ENCODE measurements at places on chromosomes 2 and 18.

DNA sequence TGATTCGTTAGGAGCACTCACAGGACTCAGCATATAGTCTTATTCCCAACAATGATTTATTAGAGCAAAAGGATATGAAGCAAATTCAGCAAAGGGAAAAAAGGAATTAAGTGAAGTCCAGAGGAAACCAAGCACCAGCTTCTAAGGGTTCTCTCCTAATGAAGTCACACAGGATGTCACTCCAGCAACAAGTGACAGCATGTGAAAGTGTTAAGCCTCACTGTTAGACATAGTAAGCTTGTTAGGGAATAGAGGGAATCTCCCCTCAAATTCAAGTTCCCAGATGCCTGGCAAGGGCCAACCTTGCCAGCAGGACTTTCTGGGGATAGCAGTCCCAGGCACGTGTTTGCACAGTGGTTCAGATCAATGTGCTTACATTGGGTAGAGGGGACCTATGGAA lies 4.4 kb upstream of the SLC30A6 start:
- no peak for DNase-seq

DNA sequence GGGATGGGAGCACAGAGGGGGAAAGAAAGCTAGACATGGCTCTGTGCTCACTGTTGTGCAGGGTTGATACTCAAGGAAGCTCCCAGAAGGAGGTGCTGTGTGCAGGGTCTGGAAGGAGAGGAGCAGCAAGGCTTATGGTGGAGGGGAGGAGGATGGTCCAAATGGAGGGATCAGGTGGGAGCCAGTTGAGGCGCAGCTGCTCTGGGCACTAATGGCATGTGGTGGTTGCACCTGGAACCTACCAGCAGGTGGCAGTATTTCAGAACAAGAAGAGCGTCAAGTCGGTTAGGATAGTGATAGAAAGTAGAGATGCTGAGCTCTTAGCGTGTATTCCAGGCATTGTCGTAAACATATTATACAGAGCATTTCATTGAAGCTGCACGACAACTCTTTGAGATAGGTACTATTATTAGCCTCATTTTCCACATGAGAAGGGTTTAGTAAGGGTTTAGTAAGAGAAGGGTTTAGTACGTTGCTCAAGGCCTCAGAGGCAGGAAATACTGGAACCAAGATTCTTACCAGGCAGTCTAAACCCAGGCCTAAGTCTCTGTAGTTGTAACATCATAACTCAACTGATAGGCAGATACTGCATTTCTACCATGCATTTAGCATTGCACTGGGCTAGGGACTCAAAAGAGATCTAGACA lies 223.7 kb downstream of the CYP26B1 start:
- peak; percentile 56 for DNase-seq

DNA sequence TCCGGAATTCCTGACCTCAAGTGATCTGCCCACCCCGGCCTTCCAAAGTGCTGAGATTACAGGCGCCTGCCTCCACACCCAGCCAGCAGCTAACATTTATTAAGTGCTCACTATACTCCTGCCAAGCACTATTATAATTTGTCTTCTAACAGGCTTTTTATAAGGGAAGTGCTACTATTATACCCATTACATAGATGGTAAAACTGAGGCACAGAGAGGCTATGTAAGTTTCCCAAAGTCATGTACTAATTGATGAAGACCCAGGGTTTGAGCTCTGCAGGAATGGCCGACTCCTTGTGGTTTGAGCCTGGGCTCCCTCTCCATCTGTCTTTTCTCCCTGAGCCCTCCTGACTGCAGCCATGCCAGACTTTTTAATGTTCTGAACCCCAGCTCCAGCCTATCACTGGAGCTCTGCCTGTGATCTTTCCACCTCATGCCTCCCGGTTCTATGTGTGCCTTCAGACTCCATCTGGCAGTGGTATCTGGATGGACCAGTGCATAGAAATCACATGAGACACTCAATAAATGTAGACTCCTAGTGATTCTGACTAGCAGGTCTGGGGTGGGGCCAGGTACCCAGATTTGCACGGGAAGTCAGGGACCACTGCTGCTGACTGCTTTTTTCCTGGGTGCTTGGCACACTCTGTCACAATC lies 197.1 kb downstream of the NEDD4L start:
- DNase-seq: no peak

GRCh38 chr2:238458651-238459050 lies 31.9 kb downstream of the ASB1 start:
- no peak for DNase-seq

DNA sequence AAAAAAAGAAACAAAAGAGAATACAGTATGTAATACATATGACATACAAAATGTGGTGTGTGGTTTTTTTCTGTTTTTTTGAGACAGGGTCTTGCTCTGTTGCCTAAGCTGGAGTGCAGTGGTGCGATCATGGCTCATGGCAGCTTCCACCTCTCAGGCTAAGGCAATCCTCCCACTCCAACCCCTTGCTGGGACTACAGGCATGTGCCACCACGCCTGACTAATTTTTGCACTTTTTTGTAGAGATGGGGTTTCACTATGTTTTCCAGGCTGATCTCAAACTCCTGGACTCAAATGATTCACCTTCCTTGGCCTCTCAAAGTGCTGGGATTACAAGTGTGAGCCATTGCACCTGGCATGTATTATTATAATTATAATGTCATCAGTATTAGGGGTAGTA lies 38.9 kb downstream of the DHX57 start:
- DNase-seq: no peak

DNA sequence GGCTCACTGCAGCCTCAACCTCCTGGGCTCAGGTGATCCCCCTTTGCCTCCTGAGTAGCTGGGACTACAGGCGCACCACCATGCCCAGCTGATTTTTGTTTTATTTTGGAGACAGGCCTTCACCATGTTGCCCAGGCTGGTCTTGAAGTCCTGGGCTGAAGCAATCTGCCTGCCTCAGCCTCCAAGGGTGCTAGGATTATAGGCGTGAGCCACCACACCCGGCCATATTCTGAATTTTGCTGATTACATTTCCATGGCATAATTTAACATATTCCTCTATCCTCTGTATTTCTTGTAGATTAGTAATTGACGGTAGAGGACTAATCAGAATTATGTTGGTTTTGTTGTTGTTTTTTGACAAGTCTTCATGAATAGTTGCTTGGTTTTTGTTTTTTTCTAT lies 50.6 kb downstream of the MEX3C start:
- no peak for DNase-seq

DNA sequence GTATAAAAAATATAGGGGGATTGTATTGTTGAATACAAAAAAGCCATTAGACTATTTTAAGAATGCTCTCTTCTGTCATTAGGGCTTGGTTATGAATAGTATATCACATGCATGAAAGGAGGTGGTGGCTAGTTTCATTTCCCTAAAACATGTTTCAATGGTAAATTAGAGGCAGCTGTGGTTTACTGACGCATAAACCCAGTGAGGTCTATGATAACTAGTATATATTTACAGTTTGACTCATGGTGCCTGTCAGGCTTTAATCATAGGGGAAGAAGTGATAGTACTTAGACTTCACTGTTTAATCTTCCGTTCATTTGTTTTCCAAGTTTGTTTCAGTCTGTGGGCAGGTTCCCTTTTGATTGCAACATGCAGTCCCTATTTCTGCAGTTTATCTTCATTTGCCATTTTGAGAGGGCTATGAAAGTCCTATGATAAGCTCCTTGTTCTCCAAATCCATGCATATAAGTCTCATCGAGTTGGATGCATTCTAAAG lies 55.1 kb upstream of the MAP4K3 start:
- peak; percentile 97 for DNase-seq

DNA sequence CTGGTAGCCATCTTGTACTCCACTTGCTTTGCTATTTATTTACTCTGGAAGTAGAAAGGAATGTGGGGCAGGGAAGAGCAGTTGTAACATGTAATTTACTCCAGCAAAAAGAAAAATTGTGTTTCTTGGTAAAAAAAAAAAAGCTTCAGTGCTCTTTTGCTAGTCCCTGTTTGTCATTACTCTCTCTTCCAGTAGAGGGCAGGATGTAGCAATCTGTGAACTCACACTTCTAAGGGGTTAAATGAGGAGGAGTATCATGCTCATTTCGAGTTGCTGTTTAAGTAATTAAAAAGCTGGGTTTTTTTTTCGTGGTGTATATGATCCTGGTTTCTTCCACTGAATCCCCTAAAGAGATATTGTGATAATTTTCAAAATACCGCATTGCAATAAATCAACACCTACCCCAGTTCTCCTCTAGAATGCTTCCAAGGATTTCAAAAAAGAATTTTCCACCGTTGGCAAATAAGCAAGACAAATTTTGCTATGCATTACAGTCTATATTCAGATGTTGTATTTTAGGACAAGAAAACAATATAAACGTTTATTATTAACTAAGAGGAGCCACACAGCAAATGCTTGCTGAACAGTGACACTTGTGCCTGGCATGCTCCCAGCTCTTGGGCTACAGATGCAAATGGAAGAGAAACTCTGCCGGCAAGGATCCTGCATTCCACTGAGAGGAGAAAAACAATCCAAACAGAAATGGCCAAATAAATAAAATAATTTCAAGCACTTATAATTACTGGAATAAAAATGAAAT lies 261.6 kb downstream of the ASXL3 start:
- DNase-seq: peak; percentile 39

DNA sequence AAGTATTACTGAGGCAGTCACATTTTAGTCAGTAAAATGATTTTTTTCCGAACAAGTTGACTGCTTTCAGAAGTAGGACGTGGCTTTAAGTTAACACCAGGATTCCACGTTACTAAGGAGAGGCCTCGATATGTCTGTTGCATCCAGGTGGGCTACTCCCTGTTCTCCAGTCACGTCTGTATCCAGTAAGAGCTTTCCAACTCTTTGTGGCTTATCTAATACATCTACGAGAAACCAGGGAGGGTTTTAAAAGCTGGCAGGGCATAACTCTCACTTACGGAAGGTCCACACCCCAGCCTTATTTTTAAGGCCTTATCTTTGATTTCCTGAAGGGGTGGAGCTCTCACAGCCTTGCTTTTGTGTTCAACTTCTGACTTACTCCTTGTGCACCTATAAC lies 99.2 kb downstream of the SLC8A1 start:
- no peak for DNase-seq

DNA sequence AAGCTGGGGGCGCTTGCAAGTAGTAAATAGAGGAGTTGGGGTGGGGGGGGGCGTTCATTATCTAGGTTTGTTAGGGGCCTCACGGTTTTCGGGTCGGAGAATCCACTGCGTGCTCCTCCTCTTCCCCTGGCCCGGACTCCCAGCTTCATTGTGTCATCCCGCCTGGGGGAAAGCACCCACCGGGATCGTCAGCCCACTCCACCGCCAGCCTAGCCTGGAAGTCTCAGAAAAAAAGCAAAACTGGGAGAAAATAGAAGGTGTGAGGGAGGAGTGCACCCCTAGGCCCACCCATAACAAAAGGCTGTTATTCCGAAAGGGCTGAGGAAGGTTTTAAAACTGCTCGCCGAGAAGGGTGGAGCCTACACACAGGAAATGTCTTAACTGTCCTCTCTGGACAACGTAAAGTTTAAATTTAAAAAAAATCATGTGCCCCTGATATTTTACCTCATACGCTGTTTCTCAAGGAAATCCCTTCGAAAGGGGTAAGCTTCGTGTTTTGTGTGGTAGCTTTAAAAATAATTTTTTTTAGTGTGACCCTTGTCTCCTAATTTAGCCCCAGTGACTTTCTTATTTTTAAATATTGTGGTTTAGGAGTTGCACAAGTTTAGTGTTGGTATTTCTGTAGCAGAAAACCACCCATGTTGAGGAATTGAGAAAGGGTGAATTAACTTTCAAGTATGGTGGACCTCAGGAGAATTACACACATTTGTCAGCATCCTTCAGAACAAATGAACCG lies 104.2 kb downstream of the SPTBN1 start:
- peak; percentile 75 for DNase-seq

DNA sequence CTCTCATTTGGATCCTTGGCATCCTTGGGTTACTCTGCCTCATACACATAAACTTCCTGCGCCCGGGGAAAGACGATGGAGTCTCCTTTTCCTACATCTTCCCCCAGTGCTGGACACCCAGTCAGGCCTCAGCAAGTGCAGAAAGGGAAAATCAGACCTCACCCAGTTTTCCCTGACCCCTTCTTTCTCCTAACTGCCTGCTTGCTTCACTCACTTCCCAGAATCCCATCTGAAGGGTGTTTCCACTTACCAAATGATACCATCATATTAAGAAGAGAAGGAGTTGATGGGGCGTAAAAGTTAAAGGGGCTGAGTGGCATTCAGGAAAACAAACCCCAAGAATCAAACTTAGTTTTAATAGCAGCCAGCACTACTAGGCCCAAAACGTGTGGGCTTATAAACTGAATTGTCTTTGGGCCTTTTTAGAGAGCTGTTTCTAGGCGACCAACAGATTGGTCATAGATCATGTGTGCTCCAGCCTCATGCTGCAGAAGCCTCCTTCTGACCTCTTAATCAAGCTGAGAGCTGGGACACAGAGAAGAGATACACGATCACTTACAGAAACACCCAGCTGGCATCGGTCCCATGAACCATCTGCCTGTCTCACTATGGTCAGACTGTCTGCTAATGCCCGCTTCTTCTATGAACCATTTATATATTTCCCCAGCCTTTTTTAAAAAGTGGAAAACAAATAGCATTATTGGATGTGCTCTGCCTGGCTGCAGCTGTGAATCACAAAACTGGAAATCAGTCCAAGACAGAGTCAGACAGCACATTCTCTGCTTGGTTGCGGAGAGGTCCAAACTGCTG lies 165.7 kb upstream of the SLC14A2 start:
- DNase-seq: no peak

- no peak for DNase-seq
Measured at GRCh38 chr2:128450211-128451024, 131.8 kb upstream of the HS6ST1 start.

DNA sequence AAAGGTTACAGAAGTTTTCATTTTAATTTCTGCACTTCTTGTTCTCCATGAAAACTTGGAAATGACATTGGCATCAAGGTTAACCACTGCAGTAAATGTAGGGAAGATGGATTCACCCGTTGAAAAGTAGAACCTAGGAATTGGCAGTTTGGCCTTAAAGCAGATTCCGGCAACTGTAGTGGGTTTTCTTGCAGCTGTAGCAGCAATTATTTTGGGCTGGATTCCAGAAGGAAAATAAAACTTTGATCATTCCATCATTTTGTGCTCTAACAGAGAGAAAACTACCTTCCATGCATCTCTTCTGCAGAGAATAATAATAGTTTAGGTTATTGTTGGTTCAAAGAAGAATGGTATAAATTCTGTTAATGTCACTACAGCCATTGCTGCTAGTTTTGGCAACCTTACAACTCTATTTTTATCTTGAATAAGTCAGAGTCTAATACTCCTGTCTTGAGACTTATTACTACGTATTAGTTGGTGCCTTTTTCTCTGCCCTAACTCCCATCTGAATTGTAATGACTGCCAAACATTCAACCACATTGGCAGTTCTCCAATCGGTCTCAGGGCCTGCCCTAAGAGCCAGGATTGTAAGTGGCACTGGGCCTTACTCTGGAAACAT lies 178.1 kb upstream of the PIEZO2 start:
- no peak for DNase-seq

- DNase-seq: no peak
Measured at GRCh38 chr2:19731037-19731436, 170.7 kb downstream of the TTC32 start.

- no peak for DNase-seq
Measured at GRCh38 chr2:160252278-160252887, 52.3 kb upstream of the ITGB6 start.

DNA sequence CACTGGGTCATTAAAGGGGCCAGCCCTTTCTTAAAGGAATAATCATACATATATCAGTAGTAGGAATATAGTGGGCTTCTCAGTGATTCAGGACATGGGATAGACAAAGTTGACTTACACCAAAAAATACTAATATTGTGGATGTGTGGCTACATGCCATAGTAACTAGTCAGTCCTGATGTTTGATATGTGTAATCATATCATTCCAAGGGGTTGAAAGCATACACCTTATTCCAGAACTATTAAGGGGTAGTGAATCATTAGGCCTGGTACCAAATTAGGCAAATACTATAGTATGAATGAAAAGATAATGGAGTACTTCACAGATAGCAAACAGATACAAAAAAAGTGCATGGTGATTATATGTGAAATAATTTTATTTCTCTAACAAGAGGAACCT lies 814.9 kb upstream of the NRXN1 start:
- no peak for DNase-seq
